NB4 (cell line): ENCODE measurements at places on chromosomes 2 and 18.

DNA sequence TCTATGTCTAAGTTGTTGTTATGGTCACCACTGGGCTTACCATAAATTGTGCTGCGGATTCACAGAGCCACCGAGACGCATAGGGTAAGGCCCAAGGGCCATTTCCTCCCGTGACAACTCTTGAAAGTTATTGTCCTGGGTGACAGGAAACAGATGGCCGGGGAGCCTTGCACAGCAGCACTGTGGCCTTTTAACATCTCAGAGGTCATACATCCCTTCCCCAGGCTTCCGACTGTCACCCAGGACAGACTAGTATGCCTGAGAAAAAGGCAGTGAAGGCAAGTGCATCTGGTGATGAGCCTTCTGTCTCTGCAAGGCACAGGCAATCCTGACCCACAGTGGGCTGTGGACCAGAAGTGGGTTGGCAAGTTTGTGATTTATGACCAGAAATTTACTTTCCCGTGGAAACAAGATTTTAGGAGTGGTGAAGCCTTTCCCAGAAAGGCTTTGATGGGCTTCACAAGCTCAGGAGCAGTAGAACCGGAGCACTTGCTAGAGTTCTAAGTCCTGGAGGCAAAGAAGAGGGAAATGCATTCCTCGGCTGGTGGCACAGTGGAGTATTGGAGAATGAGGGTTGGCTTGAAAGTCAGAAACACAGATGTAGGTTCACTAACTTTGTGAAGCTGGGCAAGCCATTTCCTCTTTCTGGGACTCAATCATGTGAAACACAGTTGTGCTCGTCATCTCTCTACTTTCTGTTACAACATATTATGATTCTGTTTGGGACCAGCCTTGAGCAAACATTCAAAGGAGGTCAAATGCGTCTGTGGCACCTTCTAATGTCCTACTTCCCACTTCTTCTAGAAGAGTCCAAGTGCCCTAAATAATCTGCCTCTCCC, 2.0 kb upstream of the CAPN14 start:
- peak; percentile 15 for DNase-seq

DNA sequence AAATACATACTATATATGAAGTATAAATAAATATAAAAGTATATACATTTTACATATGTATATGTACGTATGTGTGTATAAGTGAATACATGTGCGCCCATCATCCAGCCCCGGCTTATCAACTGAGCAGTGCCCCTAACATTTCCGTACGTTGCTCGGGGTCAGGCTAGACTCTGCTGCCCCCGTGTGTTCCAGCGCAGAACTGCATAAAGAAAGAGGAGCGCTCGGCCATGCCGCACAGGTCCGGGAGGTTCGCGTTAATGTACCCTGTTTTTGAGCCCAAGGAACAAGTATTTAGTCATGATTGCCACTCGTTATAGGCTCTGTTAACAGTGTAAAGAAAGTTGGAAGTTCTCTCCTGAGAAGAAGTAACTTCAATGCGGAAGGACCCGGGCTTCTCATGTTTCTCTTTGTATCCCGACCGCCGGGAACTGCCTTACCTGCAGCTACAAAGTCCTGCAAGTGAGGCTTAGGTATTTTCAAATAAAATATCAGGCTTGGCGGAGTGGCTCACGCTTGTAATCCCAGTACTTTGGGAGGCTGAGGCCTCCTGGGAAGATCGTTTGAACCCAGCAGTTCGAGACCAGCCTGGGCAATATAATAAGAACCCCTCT, 55.7 kb downstream of the CD8B2 start:
- peak; percentile 81 for DNase-seq

DNA sequence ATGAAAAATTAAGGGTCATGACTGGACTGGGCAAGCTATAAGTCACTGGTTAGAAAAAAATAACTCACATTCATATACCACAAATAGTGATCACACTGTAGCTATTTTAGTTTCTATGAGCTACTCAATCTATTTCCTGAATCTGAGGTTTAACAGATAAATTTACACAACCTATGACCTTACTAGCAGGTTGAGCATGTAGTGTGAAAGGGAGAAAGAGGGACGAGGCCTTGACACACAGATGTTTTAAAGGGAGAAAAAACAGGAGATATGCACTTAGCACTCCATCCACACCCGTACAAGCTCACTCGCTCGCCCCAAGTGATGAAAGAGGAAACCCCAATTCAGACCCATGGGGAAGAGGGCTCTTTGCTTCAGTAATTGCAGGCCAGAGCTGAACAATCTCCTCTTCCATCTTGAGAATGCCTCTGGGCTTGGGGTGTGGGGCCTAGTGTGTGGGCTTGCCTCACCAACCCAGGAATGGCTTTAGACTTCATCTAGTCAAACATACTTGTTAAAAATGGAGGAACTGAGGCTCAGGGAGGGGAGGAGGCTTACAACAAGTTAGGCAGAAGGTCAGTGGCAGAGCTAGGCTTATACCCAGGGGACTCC, 10.7 kb downstream of the CYRIA start:
- peak; percentile 78 for DNase-seq

GRCh38 chr18:64419156-64419555, 270.3 kb upstream of the LINC00305 start:
- no peak for DNase-seq

GRCh38 chr2:57444752-57445430, 601.7 kb upstream of the VRK2 start:
- DNase-seq, result peak; percentile 11

DNA sequence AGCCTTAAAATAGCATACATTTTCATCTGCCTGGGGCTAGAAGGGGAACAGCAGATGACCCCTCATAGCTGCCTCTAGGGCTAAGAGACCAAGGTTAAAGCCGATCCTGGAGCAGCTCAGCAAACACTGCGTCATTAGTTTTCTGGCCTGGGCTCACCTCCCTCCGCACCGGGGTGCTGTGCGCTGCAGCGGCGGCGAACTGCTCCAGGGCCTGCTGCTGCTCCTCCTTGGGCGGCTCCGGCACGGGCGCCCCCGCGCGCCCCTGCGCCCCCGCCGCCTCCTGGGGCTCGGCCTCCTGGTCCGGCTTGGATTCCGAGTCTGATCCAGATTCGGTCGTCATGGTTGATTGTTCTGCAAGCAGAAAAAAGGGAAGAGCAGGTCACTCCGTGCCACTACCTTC, 55.0 kb downstream of the EPB41L3 start:
- no peak for DNase-seq

DNA sequence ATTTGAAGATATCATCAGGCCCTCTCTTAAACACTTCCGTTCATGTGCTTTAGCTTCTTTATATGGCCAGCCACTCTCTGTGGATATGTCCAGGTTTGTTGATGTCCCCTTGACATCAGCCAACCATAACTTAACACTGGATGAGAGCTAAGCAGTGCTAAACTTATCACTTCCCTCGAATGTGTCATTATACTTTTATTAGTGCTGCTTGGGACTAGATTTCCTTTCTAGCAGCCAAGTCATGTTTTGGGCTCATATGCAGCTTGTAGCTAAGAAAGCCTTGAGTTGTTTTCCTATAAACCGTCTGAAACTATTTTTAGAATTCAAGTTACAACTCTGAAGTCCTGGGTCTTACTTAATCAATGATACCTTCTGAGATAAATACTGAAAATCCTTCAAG, 144.8 kb upstream of the TNP1 start:
- DNase-seq, result no peak

- no peak for DNase-seq
These were observed 228.1 kb upstream of the TFPI start for GRCh38 chr2:187782301-187782700.

DNA sequence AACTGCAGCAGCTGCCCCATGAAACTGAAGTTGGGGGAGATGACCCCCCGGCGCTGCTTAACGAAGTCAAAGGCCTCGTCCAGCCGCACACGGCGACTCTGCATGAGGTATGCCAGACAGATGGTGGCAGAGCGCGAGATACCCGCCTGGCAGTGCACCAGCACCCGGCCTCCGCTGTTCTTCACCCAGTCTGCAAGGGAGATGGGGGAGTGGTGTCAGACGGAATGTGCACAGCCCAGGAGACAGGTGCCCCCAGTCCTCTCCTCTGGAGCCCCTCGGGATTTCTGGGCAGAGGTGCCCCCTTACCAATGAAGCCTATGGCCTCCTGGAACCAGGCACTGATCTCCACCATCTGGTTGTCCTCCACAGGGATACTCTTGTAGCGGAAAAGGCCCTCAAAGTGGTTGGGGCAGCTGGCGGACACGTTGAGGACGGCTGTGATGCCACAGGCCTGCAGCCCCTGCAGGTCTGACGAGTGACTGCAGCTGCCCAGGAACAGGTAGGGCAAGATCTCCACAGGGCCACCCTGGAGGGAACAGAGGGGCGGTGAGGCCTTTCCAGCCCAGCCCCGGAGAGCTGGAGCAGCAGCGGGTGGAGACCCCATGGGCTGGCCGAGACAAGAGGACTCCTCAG, 1.3 kb downstream of the DUSP2 start:
- DNase-seq, result peak; percentile 58

- no peak for DNase-seq
These were observed 31.6 kb downstream of the B3GNT2 start for GRCh38 chr2:62227386-62228075.

DNA sequence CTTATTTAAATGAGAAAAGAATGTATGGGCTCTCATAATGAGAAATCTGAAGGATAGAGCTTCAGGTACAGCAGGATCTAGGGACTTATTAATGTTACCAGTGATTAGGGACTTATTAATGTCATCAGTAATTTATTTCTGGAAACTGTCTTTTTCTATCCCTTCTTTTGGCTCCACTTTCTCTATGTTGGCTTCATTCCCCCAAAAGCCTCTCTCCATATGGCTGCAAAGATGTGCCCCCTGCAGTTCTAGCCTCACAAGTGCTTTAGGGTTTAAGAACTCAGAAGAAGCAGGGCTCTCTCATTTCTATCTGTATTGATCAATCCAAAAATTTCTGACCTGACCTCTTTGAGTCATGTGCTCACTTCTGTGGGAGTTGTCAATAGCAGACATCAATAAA, 480.9 kb downstream of the TXNL1 start:
- no peak for DNase-seq

- DNase-seq, result no peak
These were observed 304.8 kb downstream of the CDCA7 start for GRCh38 chr2:173659509-173659908.

DNA sequence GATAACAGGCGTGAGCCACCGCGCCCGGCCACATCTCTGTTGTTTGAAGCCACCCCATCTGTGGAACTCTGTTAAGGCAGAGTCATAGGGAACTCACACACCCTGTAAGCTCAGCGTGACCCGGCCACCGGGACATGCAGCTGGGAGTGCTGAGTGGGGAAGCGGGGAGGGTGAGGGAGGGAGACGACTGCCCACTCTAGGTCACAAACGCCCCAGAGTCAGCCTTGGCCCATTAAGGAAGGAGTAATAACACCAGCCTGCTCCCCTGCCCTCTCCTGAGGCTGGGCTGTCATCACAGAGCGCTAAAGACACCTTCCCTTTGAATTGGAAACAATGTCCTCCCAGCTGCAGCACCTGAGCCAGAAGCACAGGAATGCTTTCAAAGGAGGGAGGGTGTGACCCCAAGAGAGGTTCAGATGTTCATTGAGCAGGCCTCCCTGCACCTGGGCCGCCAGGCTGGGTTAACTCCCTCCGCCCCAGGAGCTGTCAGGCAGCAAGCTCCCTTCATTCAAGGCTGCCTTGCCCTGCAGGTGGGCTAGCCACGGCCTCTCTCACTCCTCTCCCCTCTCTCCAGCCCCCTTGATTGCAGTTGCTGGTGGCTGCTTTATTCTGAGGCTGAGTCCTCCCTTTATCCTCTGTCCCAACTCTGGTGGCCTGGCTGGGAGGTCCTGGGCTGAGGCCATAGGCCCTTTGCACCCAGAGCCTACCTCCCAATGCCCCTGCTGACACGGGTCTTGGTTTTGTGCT, 77.2 kb upstream of the HPCAL1 start:
- no peak for DNase-seq

GRCh38 chr2:9665898-9666297, 35.1 kb upstream of the YWHAQ start:
- no peak for DNase-seq

- DNase-seq, result peak; percentile 43
These were observed 493 bp downstream of the FN1 start for GRCh38 chr2:215435280-215435869.

DNA sequence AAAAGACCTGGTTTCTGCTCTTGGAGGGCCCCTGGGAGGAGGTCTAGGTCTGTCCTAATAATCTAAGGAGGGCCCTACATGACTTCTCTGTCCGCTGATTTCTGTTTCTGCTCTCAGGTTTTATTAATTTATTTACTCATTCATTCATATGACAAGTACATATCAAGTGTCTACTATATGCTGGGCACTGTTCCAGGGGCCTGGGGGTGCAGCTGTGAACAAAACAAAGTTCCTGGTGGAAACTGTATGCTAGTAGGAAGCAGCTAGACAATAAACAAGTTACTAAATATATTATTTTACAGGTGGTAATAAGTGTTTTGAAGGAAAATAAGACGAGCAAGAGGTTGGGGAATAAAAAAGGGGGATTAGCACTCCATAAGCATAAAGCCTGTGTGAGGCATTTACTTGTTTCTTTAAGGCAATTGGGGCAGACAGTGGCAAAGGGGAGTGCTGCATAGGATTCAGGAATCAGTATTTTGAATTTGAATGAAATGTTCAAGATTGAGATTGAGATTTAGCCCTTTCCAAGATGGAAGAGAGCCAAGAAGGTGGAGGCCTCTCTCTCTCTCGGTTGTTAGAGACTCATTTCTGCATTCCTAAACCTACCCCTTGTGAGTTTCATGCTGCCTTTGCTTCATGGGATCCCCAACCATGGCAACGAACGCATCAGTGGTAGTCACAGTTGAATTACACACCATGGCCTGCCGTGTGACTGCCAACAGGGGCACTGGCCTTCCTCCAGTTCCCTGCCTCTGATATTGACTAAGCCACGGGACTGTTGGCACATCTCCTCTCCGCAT, 28.3 kb downstream of the DRC1 start:
- no peak for DNase-seq

- DNase-seq, result peak; percentile 93
These were observed 129.5 kb downstream of the TMEM182 start for GRCh38 chr2:102891296-102891695.

DNA sequence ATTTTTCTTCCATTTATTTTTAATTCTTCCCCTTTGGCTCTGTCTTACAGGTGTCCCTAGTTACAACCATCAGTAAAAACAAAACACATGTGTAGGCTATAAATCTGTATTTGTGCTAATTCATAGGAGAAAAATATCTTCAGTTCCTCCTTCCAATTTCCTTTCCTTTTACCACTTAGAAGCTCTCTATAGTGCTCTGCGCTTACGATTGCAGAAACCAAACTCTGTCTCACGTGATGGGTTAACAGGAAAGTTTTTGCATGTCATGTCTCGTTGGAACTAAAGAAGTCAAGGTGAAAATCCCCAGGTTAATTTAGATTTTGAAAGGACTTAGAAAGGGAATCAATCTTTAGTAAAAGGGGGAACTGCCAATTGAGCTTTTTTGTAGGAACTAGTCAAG, 1390.5 kb upstream of the ZEB2 start:
- no peak for DNase-seq

GRCh38 chr2:45040786-45041185, 31.5 kb upstream of the SIX2 start:
- no peak for DNase-seq
